ENCODE measurements at places on chromosomes 1 and 21.

DNA sequence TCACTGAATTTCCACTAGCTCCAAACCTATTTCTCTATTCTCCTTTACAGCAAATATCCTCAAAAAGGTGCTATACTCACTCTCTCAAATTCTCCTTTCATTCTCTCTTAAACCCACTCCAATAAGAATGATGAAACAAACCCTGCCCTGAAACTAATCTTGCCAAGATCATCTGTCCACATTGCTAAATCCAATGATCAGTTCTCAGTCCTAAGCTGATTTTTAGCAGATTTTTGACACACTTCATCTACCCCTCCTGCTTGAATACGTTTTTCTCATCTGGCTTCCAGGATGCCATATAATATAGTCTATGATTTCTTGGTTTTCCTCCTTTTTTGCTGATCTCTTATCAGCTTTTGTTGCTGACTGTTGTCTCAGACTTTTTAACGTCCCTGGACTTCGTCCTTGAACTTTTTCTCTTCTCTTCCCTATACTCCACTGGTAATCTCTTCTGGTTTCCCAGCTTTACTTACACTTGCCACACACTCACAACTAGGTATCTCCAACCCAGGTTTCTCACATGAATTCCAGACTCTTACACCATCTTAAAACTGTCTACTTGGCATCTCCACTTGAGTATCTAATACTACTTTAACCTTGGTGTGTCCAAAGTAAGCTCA is 35.3 kb downstream of the RERE start:
- no peak for DNase-seq

DNA sequence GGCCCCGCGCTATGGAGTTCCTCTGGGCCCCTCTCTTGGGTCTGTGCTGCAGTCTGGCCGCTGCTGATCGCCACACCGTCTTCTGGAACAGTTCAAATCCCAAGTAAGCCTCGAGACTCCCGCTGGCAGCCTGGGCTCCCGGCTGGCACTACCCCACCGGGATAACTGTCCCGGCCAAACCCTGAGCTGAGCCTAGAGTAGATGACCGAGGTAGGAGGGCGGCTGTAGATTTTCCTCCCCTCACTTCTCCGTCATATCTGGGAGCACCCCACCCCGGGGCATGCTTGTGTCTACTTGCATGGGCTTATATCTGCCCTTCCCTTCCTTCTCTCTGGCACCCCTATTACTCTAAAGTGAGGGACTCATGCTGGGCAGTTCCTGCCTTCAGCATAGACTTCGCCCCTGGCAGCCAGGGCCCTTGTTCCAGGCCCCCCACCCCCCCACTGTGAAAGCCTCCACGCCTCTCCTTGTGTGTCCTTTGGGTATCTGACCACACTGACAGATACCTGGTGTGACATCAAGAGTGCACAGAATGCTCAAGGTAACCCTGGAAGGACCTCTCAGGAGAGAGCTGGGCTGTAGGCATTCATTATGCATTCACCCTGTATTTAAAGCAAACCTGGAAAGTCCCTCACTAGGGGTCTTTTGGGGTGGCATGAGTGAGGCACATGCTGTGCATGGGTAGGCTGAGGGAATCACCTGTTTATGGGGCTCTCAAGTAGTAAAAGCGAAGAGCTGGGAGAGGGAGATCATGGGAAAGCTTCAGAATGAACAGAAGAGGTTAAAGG is 485 bp downstream of the EFNA1 start:
- DNase-seq: no peak

GRCh38 chr1:227774051-227774731 is 39.0 kb downstream of the SNAP47 start:
- DNase-seq: no peak

GRCh38 chr1:232664844-232665777 is 35.2 kb upstream of the SIPA1L2 start:
- no peak for DNase-seq

Data from stimulated activated CD8-positive, alpha-beta memory T cell treated with anti-CD3 and anti-CD28 coated beads, Interleukin-4, amount 100 ng/mL, for 24 hours (primary cell).